Prostate gland (tissue), 2 donors: ENCODE measurements at places on chromosomes 3 and 15.

GRCh38 chr3:113021471-113021870 is 30.7 kb downstream of the GTPBP8 start:
- DNase-seq, result no peak

DNA sequence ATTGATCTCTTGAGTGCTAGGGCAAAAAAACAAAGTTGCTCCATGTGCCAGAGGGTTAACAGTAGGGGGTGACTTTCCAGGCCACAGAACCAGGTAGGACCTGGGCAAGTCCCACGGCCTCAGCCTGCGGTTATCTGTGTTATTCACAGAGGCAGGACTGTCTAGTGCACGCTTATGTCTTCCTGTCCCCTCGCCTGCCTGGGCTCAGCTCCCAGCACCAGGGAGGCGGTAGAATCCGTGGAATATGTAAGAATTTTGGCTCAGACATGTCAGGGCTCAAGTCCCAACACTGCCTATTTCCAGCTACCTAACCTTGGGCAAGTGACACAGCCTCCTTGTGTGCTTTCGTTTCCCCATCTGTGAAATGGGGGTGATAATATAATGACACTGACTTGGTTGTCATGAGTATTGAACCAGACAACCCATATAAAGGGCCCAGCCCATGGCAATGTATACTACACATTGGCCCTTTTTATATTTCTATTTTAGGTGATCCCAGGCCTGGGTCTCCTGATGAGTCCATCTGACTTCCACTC is 44.3 kb upstream of the FLNB start:
- no peak for DNase-seq

DNA sequence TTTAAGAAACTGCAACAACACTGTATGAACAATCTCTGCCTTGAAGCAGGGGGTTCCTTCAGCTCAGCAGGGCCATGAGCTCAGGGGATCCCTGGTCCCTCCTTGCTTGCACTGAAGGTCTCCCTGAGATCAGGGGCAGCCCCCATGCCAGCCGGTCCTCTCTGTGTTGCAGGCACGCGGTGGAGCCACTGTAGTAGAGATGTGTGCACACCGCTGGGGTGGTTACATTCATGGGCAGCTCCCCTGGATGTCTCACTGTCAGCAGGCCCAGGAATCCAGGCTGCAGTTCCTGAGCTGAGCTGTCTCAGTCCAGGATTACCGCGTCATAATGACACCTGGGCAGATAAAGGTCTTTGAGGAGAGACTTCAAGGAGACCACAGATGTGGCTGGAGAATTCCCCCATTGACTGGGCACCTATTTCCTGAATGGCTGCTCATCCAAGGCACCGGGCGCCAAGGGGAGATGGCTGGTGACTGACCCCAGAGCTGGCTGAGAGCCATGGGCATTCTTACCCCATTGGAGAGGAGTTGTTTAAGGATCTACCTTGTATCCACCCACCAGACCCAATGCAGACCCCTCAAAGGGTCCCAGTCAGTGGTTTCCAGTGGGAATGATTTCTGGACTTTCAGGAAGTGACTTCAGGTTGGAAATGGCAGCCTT is 10.4 kb upstream of the KLF13 start:
- no peak for DNase-seq

DNA sequence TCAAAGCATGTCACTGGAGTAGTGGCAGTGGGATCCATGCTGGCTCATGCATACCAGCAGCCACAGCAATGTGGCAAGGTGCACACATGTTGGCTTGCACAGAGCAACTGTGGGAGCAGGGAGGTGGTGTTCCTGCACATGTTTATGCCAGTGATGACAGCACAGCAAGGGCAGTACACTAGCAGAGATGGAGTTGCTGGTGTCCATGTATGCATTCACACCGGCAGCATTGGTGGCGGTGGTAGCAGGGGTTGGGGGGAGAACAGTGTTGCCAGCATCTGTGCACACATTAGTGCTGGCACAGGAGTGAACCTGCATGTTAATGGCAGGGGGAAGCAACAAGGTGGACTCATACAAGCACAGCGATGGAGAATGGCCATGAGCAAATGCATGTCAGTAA is 202.0 kb upstream of the KCNMB2 start:
- no peak for DNase-seq

- DNase-seq, result no peak
Observed at GRCh38 chr15:74263466-74263865, 27.3 kb downstream of the CCDC33 start.

GRCh38 chr15:25933456-25934158 is 70.5 kb upstream of the ATP10A start:
- peak; percentile 57 for DNase-seq

DNA sequence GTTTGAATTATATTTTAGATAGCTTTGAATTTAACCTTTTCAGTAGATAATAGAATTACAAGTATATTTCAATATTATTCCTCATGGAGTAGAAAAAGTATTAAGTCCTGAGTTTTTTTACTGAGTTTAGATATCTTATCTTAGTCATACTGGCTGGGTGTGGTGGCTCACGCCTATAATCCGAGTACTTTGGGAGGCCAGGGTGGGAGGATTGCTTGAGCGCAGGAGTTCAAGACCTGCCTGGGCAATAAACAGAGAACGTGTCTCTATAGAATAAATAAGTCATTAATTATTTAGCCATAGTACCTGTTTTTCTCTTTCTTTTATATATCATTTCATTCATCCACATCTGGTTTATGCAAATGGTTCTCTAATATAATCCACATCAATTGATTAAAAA is 9.9 kb downstream of the RAP2B start:
- DNase-seq, result no peak

DNA sequence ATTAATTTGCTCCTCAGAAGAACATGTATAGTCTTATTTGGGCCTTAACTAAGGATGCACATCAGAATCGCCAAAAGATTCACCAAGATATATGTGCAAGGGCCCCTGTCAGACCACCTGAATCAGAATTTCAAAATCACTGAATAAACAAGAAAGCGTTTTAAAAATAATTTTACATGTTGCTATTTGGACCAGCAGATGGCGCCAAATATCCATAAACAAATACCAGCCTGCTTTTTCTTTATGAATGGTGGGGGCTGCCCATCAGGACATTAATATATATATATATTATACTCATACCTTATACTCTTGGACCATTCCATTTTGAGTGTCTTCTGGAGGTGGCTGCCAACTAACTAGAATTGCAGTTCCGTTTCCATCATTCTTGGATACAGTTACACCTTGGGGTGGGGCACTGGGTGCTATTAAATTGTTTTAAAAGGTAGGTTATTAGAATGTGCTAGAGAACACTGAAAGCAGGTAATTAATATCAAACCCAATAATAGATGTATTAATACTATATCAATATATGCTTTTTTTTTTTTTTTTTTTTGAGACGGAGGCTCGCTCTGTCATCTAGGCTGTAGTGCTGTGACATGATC is 1108.3 kb downstream of the ROBO1 start:
- peak; percentile 25 for DNase-seq

DNA sequence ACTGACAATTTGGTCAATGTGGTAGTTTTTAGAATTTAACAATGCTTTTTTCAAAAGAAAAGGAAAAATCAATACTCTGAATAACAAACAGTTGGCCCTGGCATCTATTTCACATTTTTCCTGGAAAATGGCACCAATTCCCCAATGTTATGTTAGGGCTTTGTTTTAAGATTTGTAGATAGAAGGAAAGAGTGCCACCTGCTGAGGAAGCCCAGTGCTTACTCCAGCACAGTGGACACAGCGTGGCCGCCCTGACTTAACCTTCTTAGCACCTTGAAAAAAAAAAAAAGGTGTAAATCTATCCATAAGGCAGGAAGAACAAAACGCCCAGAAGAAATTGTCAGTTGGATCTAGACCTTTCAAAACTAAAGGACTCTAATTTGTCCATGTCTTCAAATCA is 110.7 kb upstream of the CNTN4 start:
- DNase-seq, result no peak

- DNase-seq, result no peak
Observed at GRCh38 chr3:39541917-39542329, 74.4 kb downstream of the MOBP start.

DNA sequence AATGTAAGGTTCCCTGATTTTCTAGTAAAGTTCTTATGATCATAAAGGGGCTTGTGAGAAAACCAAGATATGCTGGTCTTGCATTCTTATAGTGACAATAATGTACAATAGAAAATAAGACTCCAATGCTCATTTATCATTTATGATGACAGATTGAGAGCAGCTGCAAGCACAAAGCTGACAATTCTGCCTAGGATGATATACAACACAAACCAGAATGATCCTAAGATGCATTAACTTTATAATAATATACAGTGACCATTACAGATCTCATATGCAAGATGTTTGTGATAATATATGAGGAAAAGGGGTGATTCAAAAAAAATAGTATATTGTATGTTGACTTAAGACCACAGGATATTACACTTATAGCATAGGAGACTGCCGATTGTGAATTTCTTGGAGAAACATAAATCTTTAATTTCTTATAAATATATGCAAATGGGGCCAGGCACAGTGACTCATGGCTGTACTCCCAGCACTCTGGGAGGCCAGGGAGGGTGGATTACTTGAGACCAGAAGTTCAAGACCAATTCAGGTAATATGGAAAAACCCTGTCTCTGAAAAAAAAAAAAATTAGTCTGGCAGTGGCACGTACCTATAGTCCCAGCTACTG is 387.0 kb downstream of the ZBBX start:
- no peak for DNase-seq

DNA sequence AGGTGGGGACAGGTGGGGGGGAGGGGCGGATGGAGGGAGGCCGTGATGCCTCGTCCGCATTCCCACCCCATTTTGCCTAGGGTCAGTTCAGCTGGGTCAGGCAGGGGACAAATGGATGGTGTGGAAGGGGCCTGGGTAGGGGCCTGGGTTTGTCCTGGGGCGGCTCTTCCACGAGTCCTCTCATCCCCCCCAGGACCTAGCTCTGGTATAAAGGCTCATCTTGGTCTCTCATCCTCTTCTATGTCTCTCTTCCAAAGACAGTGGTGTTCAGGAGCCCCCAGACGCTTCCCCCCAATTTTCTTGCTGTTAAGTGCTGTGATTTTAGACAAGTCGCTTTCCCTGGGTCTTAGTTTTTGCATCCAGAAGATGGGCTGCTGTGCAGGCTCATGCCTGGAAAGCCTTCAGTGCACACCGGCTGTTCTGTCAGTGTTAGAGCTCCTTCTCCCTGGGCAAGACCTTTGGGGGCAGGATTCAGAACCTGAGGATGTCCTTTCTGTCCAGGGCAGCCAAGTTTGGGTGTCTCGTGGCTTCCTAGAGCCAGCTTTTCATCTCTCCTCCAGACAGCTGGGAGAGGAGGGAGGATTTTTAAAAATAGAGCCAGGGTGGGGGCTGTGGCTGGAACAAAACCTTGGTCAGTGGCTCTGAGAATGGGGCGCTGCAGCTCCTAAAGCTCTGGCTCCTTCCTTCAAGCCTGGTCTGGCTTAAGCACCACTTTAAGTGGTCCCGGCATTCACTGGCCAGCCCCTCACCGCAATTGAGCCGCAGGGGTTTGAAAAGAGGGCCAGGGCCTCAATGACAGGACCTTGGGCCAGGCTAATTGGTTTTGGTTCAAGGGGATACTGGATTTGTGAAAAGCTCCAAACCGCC is 37.7 kb upstream of the POLG start:
- no peak for DNase-seq
